ENCODE measurements at places on chromosomes 5 and 9. TPM values are rescaled to one million over a fixed set of nuclear protein-coding genes. Genes with fewer than 3 reads are reported as not detected.

GRCh38 chr5:156042726-156043125, 284.2 kb upstream of the SGCD start:
- no peak for DNase-seq
- no peak overlapping the region for H3K4me3 ChIP-seq
- no peaks in the 10 kb centered on the region for H3K27me3 ChIP-seq
- H3K36me3 ChIP-seq: no peaks in the 10 kb centered on the region
- no peaks in the 10 kb centered on the region for H3K4me1 ChIP-seq

GNA14 gene
- 3.0 TPM for total RNA-seq

- no peaks in the 10 kb centered on the region for H3K36me3 ChIP-seq
- H3K4me1 ChIP-seq: no peaks in the 10 kb centered on the region
- H3K4me3 ChIP-seq: no peak overlapping the region
These were observed 309.4 kb downstream of the DIRAS2 start for GRCh38 chr9:90333226-90333625.

- no peak overlapping the region for H3K27ac ChIP-seq
- H3K4me3 ChIP-seq: no peak overlapping the region
These were observed 63.3 kb downstream of the COL23A1 start for GRCh38 chr5:178526773-178527457.

DNA sequence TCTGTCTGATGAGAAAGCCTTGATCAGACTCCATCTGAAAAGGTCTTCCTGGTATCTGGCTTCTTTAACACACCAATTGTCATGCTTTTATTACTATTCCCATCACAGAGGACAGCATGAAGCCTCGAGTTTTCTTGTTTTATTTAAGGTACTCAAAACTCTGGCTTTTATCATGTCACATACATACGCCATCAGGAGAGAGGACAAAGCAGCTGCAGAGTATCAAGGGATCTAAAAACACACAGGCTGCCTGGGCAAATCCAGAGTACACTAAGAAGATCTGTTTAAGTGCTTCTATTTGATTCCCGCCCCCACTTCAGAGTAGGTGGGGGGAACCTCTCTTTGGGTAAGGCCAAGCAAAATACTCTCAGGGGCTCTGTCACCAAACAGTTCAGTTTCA, 277.2 kb downstream of the SPOCK1 start:
- H3K27me3 ChIP-seq: no peaks in the 10 kb centered on the region
- H3K27ac ChIP-seq: no peak overlapping the region
- no peak for DNase-seq
- H3K4me1 ChIP-seq: peaks cover 17% of the 10 kb centered on the region

DNA sequence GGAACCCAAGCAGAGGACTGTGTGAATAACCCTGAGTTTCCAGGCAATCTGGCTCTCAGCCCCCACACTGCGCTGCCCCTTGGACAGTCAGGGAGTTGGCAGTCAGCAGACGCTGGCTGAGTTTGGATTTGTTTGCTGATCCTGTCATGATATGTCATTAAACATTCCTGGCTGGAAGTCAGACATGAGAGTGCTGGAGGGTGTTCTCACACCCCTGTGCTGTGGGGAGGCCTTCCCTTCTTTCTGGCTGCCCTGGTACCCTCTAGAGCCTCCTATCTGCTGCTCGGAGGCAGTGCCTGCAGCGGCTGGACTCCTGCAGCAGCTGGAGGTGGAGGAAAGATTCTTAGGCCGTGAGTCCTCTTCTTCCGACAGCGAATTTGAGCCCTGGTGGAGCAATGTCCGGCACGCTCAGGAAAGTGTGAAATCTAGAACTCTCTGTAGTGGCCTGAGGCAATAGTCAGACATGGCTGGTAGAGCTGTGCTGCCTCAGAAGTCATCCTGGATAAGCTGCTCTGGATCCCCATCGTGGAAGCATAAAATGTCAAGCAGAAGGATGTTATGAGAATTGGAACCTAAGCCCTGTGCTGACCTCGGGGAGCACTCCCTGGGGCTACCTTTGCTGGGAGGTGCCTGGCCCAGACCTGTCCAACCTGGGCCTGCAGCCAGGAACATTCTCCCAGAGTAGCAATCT, 72.0 kb downstream of the PDE8B start:
- H3K27me3 ChIP-seq: no peaks in the 10 kb centered on the region
- no peak overlapping the region for H3K4me3 ChIP-seq
- DNase-seq: no peak
- no peaks in the 10 kb centered on the region for H3K4me1 ChIP-seq
- H3K36me3 ChIP-seq: no peaks in the 10 kb centered on the region

GRCh38 chr5:143652108-143652700, 159.8 kb upstream of the HMHB1 start:
- H3K27ac ChIP-seq: no peak overlapping the region
- no peaks in the 10 kb centered on the region for H3K36me3 ChIP-seq
- H3K27me3 ChIP-seq: no peaks in the 10 kb centered on the region
- H3K4me1 ChIP-seq: no peaks in the 10 kb centered on the region
- H3K4me3 ChIP-seq: no peak overlapping the region
- DNase-seq: no peak

ARHGEF39 gene
- total RNA-seq: 1.3 TPM

- no peak overlapping the region for H3K27ac ChIP-seq
- H3K4me3 ChIP-seq: no peak overlapping the region
- no peak for DNase-seq
These were observed 1060.7 kb downstream of the EFNA5 start for GRCh38 chr5:106610041-106610440.

- H3K4me3 ChIP-seq: no peak overlapping the region
- no peaks in the 10 kb centered on the region for H3K36me3 ChIP-seq
- H3K27ac ChIP-seq: no peak overlapping the region
- peaks cover 11% of the 10 kb centered on the region for H3K4me1 ChIP-seq
These were observed 8.2 kb upstream of the RPS14 start for GRCh38 chr5:150457562-150458240.

ZNF883 gene
- 1.1 TPM for total RNA-seq

- H3K4me3 ChIP-seq: no peak overlapping the region
- no peaks in the 10 kb centered on the region for H3K4me1 ChIP-seq
- no peak for DNase-seq
- no peak overlapping the region for H3K27ac ChIP-seq
- H3K27me3 ChIP-seq: no peaks in the 10 kb centered on the region
- H3K36me3 ChIP-seq: no peaks in the 10 kb centered on the region
These were observed 11.1 kb upstream of the S100Z start for GRCh38 chr5:76838481-76839261.

DNA sequence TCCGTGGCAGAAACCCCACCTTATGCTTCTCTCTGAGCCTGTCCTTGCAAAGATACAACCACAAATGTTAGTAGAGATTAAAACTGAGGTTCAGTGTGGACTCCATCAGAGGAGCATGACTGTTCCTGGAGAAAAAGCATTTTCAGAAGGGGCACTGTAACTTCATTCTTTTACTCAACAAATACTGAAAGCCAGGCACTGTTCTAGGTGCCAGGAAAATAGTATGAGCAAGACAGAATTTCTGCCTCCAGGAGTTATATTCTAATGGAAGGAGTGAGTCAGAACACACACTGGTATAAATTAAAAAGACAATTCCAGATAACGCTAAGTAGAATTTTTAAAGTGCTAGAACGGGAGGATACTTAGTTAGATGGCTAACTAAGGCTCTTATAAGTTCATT, 251.4 kb upstream of the GAS1 start:
- no peak overlapping the region for H3K27ac ChIP-seq
- H3K36me3 ChIP-seq: no peaks in the 10 kb centered on the region
- peaks cover 12% of the 10 kb centered on the region for H3K4me1 ChIP-seq

CCDC112 gene
- 4.8 TPM for total RNA-seq

GRCh38 chr5:160922311-160922710, 70.3 kb upstream of the ATP10B start:
- H3K27me3 ChIP-seq: no peaks in the 10 kb centered on the region
- H3K4me3 ChIP-seq: no peak overlapping the region
- peaks cover 14% of the 10 kb centered on the region for H3K4me1 ChIP-seq
- H3K36me3 ChIP-seq: no peaks in the 10 kb centered on the region
- no peak overlapping the region for H3K27ac ChIP-seq

MYMK gene
- not detected for total RNA-seq

HNRNPH1 gene
- 209 TPM for total RNA-seq

- no peaks in the 10 kb centered on the region for H3K27me3 ChIP-seq
- DNase-seq: no peak
- peaks cover 11% of the 10 kb centered on the region for H3K4me1 ChIP-seq
- H3K36me3 ChIP-seq: no peaks in the 10 kb centered on the region
- H3K4me3 ChIP-seq: no peak overlapping the region
These were observed 41.1 kb downstream of the NFX1 start for GRCh38 chr9:33331377-33331891.

GRCh38 chr9:38428062-38428461, 3.8 kb upstream of the IGFBPL1 start:
- no peaks in the 10 kb centered on the region for H3K4me1 ChIP-seq
- H3K4me3 ChIP-seq: no peak overlapping the region
- DNase-seq: no peak
- no peaks in the 10 kb centered on the region for H3K27me3 ChIP-seq
- H3K36me3 ChIP-seq: no peaks in the 10 kb centered on the region
- no peak overlapping the region for H3K27ac ChIP-seq

Data from esophagus squamous epithelium (tissue), 5 donors.